DMS 273 treated with DMSO at 0.1 percent for 48 hours (cell line): ENCODE measurements at places on chromosomes 7 and 10.

DNA sequence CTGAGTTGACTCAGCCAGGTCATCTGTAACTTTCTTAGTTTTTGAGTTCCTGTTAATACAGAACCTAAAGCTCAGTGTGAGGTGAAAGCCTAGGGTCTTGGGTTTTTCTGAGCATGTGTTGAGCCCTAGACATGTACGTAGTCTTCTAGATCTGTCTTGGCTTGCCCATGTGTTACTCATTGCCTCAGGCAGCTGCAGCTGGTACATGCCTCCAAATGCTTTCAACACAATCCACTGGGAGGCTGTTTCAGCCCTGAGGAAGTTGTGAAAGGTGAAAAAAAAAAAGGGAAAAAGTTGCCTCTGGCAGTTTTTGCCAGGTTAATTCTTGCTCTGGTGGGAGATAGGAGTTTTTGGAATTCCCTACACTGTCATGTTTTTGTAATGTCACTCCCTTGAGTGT, 134.6 kb downstream of the RNF216 start:
- peak; percentile 13 for DNase-seq

DNA sequence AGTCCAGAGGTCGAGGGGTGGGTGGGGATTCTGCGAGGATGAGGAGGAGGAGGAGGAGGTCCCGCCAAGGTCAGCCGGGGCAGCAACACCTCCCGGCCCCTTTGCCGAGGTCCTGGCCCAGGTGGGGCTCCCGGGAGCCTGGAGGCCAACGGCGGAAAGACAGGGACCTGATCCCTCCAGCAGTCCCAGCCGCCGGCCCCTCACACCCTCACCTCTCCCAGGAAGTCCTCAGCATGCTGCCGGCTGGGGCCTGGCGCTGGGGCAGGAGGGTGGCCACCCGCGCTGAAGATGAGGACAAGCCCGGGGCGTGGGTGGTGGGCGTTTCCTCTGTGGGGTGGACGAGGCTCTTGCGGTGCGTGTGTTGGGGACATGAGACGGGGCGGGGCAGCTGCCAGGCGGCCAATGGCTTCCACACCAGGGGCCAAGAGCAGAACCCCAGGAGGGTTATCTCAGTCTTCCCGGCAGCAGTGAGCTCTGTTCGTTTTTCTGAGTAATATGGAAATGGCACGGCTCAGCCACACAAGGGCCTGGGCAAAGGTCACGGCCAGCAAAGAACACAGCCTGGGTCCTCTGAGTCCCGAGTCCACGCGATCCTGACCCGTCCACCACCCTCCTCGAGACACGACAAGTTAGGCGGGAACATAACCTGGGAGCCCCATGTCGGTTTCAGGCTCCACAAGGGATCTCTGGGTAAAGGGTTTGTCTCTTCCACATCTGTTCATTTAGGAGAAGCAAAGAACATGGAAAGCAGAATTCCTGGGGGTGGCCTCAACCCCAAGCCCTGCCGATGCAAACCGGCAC, 82.9 kb upstream of the PDGFA start:
- DNase-seq: no peak

- no peak for DNase-seq
Measured at GRCh38 chr10:43206391-43207235, 60.3 kb downstream of the RASGEF1A start.

GRCh38 chr10:389261-389790, 254.1 kb downstream of the ZMYND11 start:
- DNase-seq: no peak

DNA sequence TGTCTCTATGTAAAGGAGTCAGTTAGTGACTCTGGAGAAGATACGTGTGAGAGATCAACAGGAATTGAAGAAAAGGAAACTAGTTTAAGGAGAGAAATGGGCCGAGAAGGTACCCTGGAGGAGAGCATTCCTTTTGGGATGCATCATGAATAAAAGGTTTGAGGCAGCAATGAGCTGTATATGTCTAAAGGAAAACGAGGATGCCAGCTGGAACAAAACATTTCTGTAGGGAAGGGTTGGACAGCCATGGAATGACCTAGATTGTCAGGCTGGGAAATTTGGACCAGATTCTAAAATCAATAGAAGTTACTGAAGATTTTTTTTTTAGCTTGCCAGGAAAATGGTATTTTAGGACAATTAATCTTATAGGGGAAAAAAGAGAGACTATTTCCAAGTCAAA, 17.2 kb upstream of the MPP7 start:
- no peak for DNase-seq

DNA sequence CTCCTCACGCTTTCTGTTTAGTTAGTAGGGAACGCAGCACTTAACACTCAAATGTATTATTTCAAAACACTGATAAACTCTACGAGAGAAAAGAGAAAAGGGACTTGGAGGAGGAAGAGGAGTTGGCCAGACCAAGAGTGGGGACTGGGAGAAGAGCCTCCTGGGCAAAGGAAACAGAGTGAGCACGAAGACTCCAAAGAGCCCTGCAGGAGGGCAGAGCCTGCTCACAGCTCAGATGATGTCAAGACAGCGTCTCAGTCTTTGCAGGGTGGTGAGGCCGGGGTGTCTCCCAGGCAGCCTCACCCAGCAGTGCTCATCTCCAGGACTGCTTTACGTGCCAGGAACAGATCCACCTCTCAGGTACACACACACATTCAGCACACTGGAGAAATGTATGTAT, 41.2 kb downstream of the CYTH3 start:
- DNase-seq: no peak

DNA sequence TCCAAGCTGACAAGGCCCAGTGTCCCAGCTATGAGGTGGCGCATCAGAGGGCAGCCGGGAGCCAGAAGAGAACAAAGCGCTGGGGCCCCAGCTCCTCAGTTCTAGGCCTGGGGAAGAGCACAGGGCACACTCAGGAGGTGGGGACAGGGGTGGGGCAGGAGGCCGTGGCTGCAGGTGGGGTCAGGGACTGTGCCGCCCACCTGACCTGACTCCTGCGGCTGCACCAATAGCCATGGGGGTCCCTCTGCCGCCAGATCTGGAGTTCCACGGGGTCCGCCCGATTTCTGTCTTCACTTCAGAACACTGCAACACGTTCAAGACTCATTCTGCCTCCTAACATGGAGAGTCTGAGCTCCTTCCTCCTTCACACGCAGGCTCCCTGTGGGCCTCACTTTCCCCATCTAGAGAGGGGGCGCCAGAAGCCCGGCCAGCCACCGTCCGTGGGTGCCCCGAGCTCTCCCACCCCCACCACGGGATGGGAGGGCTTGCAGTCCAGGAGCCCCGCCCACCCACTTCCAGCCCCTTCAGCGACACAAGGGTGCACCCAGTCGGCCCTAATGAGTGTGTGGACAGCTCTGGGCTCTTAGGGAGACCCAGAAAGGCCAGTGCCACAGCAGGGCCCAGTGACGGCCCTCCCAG, 278.3 kb downstream of the MAD1L1 start:
- DNase-seq: no peak

DNA sequence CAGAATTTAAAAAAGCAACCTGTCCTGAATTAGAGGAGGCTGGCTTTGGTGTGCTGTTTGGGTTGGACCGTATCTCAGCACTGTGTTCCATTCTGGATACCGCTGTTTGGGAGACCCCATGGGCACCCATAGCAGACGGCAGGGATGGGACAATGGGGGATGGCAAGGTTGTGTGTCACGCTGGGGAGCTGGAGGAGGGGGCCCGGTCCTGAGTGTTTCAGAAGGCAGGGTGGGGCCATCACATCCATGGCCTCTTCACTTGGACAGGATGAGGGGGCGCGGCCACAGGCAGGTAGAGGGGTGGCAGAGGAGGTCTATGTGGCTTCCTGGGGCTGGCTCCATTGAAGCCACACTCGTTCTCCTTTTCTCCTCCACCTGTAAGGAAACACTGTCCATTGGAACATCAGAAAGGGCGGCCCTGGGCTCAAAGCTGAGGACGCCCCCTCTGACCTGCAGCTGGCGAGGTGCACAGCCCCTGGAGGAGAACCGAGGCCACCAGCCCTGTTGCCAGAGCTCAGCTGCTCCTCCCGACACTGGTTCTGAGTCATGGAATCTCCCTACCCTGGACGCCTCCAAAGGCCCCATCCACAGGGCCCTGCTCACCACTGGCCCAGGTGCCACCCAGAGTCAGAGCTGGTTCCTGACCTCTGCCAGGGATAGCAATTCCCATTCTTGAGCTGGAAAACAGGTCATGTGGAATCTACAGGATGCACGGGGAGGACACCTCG, 587.3 kb downstream of the DNAJB6 start:
- DNase-seq: no peak

DNA sequence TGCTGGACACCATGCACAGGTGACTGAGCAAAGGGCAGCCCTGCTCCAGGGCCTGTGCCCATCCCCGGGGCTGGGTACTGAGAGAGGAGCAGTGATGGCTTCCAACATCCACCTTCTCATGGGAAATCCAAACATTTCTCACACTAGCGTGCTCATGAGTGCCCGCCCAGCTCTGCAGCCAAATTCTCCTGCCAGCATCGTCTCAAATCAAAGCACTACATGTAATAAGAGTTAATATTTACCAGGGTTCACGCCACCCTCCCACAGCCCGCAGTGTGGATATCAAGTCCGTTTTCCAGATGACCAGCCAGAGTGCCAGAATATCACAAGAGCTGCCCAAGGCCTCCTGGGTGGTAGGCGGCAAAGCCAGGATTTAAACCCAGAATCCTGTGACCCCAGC, 12.1 kb downstream of the IL15RA start:
- DNase-seq: no peak

- DNase-seq: no peak
Measured at GRCh38 chr10:50565301-50566083, 58.3 kb downstream of the SGMS1 start.

DNA sequence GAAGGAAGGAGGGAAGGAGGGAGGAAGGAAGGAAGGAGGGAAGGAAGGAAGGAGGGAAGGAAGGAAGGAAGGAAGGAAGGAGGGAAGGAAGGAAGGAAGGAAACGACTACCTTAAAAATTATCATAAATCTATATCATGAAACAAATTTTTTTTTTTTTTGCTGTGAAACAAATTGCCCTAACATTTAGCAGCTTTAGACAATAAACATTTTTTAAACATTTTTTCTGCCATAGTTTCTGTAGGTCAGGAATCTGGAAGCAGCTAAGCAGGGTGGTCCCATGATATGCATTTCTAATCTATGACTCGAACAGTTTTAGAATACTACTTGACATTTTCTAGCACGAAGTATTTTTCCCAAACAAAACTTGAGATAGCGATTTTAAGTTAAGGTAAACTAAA, 42.9 kb upstream of the TSPAN13 start:
- no peak for DNase-seq

DNA sequence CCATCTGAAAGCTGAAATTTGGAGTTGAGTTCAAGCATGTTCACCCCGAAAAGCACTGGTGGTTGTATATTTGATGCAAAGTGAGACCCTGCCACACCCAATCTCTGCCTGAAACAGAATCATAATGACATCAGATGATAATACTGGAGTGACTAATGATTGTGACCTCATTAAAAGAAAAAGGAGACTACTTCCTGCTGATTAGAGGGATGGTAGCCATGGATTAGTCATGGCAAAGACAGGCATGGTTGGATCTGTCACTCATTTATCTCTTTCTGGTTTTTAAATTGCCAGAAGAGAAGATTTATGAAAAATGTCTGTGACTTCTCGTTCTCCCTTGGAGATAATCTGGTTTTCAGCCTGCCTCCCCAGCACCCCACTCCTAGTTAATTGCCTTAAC, 101.2 kb downstream of the BAMBI start:
- DNase-seq: no peak

- DNase-seq: no peak
Measured at GRCh38 chr10:133226251-133226808, 3.7 kb upstream of the UTF1 start.

DNA sequence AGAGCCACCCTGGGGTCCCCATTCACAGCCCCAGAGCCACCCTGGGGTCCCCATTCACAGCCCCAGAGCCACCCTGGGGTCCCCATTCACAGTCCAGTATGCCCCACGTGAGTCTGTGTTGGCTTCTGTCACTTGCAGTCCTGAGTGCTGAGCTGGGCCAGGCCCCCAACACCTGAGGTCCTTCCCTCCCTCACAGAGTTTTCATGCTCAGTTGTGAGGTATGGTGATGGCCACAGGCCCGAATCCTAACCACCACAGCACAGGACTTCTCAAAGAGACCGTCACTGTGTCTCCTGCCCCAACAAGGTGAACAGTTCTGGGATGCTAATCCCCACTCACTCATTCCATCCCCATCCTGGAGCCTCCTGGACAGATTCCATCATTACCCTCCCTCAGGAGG, 239.2 kb downstream of the PTPRN2 start:
- no peak for DNase-seq

- DNase-seq: no peak
Measured at GRCh38 chr10:45450866-45451265, 76.8 kb downstream of the ALOX5 start.
